ENCODE measurements at places on chromosomes 12 and 14.
A peak's percentile ranks its signal among the peaks of the same experiment; 100 is the strongest.

DNA sequence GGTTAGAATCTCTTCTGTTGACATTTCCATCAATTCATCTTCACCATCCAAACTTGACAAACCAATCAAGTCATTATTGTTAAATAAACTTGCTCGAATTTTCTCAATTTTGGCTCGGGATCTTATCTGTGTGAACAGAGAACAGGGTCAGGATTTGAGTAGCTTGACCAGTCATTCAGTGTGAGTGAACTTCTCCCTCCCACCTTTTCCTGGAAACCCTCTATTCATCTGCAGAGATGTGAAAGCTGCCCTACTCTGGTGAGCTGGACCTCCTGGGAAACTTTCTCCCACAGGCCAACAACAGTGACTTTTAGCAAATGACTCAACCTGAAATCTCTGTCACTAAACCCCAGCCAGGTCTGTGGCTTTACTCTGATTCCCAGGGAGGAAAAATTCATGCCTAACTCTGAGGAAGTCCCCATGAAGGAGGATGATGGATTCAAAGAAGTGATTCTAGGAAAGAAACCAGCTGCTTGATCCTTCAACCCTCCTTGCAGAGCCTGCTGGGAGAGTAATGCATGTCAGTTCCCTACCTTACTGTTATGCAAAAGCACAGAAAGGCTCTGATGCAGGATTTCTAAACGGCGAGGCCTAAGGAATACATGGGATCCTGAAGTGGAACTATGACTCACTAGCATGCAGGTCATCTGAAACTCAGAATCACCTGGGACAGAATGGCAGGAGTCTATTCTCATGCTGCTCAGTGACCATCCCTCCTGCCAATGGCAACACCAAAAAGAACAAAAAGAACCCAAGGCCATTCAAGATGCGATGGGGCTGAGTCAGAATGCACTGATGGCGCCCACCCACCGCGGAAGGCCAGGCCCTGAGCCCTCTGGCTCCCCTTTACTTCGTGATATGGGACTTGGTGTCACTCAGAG, 58.0 kb downstream of the TRAFD1 start:
- DNase-seq, result peak; percentile 5

DNA sequence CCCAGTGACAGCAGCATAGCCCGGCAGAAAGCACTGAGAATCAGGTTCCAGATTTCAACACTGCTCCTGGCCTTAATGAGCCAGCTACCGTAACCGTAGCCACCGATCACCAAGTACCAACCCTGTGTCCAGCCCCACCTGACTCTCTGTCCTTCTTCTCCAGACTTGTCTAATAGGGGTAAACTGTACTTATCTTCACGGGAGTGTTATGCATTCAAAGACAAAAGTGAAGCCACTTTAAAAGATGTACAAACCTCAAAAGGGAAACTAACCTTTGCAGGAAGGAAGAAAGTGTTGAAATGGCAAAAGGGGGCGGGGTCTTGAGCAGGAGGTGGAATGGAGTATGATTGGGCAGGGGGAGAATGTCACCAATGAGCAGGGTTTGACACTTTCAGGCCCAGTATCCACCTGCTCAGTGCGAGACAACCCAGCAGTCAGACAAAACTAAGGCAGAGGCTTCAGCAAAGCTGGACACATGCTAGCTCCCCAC, 226.1 kb downstream of the CHST11 start:
- peak; percentile 71 for DNase-seq

DNA sequence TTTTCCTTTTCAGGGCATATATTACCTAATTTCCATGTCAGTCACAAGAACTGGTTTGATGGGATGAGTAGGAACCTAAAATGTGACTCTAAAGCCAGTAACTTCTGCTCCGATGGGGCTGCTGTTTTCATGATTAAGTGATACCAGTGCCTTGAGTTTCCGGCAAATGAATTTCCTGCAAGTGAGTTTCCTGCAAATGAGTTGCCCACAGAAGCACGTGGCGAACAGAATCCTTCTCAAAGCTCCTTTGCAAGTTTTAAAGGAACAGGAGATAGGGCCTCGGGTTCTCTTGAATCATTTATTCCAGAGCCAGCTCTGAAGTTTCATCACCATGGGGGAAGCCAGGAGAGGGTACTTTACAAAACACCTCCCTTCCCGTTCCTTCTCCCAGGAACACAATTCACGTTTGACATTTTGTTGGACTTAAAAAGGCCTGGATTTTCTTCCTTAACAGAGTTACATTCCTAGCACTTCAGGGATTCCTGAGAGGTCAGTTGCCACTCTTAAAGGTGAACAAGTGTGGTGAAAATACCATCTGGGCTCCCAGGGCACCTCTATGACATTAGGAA, 2.2 kb upstream of the PPTC7 start:
- no peak for DNase-seq

DNA sequence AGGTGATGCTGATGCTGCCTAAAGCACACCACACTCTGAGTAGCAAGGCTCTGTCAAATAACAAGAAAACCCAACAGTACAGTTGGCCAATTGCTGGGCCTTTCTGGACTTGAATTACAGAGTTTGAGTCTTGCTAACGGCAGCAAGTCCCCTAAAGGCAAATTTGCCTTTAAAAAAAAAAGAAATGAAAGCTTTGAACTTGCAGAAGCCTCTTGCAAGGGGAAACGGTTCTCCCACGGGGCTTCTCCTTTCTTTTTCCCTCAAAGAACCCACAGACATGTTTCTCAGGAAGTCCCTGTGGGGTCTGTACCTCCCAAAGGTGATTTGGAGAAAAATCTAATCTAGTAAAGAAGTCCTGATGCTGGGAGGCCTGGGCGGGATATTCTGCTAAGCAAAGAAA, 191.3 kb upstream of the MYL2 start:
- DNase-seq, result no peak

DNA sequence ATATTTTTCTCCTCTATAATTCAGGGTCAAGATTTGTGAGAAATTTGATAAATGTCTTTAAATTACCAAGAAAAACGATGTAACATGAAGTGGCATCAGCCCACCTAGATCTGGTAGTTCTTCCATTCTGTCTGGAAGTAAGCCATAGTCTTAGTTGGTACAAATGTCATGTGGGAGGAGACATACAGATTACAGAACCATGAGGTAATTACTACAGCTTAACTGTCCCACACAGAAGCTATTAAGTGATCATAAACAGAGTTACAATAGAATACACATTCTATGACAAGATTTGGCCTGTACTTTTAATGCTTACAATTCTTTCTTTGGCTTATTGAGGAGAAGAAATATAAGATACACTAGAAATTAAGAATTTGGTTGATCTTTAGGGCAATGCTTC, 13.7 kb upstream of the SIX1 start:
- no peak for DNase-seq

- DNase-seq, result no peak
Measured at GRCh38 chr12:1978078-1978862, 26.0 kb downstream of the DCP1B start.

- DNase-seq, result no peak
Measured at GRCh38 chr12:115079760-115080159, 395.8 kb upstream of the TBX3 start.

GRCh38 chr14:95043732-95044462, 113.4 kb downstream of the DICER1 start:
- no peak for DNase-seq

DNA sequence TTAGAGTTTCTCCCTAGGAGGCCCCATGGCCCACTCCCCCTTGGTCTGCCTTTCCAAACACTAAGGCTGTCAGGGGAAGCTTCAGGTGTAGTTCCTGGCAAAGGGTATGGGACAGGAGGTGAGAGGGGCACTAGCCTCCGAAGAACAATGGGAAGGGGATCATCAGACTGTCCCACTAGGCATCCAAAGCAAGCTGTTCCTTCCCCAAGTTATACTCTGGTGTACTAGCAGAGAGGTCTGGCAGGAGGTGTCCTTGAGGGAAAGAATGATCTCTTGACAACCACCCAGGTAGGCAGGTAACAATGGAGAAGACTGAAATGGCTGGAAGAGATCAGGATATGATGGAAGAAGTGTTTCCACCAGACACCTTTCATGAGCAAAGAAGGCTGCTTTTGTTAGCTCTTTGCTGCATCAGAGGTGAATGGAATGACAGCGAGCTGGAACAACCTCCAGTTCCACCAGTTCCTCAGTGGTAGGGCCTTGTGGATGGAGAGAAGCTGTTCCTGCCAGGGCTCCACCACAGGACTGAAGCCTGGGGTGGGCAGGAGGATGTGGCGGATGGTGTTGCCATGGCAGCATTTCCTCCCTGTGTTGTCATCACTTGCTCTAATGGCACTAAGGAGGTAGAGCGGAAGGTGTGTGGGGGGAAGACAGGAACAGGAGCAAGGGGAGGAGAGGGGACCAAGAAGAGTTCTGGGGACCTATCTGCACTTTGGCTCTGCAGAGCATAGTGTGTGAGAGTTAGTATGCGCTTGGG, 2.3 kb upstream of the AGAP2 start:
- peak; percentile 36 for DNase-seq
